KBM-7 (cell line): ENCODE measurements at places on chromosomes 2 and 18.

- peak; percentile 95 for DNase-seq
These were observed 86.8 kb downstream of the RBMS1 start for GRCh38 chr2:160406591-160407392.

DNA sequence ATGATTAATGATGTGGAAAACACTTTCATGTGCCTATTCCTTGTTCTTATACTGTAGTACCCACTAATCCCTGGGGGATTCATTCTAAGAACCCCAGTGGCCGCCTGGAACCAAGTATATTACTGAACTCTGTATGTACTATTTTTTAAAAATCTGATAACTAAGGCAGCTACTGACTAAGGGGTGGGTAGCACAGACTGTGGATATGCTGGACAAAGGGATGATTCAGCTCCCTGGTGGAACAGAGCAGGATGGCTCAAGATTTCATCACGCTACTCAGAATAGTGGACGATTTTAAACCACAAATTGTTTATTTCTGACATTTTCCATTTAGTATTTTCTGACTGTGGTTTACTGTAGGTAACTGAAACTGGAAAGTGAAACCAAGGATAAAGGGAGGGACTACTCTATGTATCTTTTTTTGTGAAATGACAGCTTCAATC, 41.8 kb upstream of the CDC42EP3 start:
- DNase-seq, result peak; percentile 13

DNA sequence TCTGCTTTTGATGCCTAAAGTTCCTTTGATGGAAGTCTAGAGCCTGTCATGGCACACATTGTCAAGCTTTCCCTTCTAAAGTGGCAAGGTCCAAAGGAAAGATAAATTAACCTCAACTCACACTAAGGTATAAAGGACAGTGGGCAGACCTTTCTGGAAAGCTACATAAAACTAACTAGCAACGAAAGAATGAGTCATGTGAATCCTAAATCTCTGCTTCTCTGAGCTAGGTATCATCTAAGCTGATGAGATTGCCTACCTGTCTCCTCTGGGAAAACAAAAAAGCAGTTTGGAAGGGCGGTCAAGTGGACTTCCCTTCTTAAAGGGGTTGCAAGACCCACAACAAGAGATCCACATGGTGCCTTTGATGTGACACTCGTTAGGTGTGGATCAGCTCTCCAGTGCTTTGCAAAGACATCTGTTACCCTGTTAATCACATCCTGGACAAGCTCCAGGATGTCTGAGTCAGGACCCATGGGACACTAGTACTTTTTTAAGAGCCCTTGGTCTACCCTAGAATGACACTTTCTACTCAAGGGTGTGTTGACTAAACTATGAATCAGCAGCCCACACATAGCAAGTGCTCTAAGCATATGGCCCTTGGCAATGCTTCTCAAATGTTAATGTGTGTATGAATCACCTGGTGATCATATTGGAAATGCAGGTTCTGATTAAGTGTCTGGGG, 173.5 kb downstream of the ALK start:
- no peak for DNase-seq

GRCh38 chr18:24862201-24862816, 401.9 kb downstream of the HRH4 start:
- no peak for DNase-seq

DNA sequence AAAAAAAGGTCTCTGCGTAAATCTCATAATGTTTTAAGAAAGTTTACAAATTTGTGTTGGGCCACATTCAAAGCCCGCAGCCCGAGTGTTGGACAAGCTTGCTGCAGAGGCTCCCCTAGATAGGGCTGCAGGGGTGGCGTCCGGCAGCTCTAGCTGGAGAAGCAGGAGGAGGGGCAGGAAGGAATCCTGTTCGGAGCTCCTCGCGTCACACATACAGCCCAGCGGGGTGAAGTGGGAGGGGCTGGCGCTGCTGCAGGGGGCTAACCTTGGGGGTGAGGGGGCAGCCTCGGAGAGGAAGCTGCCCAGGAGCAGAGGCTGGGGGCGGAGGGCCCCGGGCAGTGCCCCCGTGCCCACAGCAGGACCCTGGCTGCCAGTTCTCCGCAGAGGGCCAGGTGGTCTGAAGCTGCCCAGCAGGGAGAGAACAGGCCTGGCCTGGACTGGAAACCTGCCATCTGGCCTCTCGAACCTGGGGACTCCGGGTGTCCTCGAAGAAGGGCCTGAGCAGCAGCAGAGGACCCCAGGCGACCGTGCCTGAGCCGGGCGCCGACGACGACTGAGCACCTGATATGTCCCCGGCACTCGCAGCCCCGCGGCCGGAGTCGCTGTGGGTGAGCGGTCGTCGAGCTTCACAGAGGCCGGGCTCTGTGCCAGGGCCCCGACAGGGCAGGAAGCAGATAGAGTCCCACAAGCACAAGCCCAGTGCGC, 2.6 kb upstream of the GPR35 start:
- peak; percentile 45 for DNase-seq

GRCh38 chr18:56112013-56112749, 524.2 kb upstream of the TCF4 start:
- no peak for DNase-seq

DNA sequence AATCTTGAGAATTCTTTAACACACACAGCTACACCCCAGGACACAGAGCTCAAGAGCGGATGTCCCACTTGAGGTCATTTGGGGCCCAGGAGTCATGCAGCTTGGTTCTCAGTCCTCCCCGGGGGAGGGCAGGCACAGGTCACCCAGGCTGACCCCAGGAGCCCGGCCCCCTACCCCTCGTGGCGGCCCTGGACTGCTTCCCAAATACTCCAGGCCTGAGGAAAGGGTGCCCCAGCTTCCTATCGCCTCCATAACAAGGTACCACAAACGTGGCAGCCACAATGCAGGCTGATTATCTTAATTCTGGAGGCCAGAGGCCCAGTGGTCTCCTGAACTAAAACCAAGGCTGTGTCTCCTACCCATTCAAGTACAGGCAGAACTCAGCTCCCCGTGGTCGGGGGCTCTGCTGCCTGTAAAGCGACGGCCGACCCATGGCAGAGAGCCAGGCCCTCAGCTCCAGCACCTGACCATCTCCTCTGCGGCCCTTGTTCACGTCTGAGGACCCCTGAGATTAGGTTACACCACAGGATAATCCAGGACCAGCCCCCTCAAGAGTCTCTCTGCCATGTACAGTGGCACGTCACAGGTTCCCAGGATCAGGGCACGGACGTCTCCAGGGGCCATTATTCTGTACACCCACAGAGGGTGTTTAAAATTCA, 10.5 kb downstream of the SLC66A2 start:
- no peak for DNase-seq

- no peak for DNase-seq
These were observed 172.4 kb upstream of the SPOPL start for GRCh38 chr2:138329162-138329561.

DNA sequence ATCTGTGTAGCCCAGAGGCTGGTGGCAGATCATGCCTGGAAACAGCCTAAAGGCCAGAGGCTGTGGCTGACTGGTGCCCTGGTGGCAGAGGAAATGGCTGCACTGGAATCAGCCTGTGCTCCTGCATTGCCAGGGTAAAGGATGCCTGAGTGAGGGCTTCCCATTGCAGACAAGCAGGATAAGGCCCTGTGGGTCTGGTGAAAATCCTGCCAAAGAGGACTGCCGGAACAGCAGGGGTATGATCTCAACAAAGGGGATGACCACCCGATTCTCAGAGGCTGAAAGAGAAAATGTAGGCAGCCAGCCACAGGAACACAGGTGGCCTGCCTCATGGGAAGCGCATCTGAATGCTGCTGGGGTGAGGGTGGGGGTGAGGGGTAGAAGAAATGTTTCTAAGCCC, 48.2 kb downstream of the FBXO48 start:
- DNase-seq, result no peak

DNA sequence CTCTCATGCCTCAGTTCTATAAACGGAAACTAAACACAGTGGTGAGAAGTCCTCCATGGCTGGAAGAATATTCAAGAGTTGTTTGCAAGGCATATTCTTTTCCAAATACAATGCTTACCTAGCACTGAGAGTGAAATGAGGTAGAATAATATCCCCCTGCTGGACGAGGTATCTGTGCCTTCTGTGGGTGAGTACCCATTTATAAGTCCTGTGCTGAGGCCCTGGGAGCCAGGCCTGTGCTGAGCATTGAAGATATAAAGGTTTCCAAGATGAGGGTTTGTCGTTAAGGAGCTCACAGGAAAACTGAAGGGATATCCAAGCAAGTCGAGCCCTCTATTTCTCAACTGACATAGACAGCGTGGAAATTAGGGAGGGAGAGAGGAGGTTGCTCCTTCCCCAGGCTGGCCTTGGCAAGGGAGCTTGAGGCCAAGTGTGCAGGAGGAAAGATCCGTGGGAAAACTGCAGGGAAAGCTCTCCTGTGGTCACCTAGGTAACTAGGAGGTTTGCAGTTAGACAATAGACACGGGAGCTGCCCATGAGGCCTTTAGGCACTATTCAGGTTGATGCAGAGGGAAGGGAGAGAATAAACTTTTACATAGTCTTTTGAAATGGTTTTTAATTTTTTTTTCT, 17.6 kb downstream of the PTPRM start:
- no peak for DNase-seq

GRCh38 chr18:8952769-8953760, 149.4 kb upstream of the NDUFV2 start:
- no peak for DNase-seq

- DNase-seq, result no peak
These were observed 3.6 kb downstream of the CHN1 start for GRCh38 chr2:175001566-175001965.

DNA sequence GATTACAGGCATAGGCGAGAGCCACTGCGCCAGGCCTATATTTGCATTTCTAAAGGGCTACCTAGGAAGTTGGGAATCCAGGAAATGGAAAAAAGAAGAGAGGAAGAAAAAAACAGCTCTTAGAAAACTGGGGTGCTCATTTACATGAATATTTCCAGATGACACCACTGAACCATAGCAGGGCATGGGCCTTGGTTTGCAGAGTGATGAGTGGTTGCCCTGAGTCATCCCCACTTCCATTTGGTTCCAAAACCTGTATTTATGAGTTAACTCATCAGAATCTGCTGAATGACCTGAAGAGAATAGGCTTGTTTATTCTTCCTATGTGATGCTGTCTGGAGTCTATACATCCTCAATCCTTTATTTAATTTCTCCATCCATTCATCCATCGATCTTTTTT, 36.2 kb downstream of the EHD3 start:
- DNase-seq, result no peak

DNA sequence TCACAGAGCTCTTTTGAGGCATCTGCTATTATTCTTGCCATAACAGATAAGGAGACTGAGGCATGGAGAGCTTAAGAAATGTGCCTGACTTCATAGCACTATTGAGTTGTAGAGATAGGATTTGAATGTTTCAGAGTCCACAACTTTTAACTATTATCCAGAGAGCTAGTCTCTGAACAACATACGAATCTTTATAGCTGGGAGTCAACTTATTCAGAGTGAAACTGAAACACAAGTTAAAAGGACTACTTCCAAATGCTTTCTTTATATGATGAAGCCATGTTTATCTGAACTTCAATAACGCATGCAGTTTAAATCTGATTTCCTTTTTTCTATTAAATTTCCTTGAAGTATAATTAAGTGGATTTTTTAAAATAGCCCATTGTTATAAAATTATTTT, 268.8 kb downstream of the IKZF2 start:
- DNase-seq, result no peak

GRCh38 chr2:26976237-26976636, 5.8 kb downstream of the MAPRE3 start:
- DNase-seq, result no peak

DNA sequence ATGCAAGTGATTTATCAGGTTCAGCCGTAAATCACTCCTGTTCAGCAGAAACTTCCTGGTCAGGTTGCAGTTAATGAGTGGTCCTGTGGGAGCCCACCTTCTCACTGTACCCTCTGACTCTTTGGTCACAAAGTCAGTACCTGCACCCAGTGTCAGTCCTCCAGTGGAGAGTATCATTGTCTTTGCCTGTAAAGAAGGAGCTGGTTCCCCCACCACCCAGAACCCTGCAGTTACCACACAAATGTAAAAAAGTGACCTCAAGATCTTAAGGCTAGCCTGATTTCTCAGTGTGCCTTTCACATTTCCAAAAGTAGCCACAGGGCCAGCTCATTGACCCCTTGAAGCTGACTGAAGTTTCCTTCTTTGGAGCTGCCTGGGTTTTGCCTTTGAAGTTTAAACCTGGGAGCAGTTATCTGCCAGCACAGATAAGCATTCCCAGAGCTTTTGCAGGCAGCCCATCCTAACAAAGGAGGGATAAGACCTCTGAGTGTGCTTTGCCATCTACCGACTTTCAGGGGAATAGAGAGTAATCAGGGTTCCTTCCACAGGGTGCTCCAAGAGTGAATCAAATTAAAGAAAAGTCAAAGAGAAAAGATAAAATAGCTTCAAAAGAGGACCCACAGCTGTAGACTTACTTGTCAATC, 725.2 kb downstream of the CPS1 start:
- DNase-seq, result no peak

- DNase-seq, result no peak
These were observed 16.5 kb downstream of the TWIST2 start for GRCh38 chr2:238864207-238865014.

DNA sequence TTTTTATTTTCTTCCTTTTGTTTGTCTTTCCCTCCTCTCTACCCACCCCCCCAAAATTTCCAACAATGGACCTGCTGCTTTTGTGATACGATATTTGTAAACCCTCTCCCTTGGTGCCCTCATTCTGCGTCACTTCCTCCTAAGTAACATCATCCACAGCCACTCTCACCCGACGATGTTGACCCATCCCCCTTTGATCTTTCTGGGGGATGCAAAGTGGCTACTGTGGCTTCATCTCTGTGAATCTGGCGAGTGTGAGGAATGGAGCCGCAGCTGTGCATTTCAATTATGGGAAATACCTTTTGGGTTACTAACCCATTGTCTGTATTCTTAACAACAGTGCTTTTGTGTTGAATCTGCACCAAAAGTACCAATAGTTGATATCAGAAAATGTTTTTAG, 19.4 kb downstream of the ANTXR1 start:
- DNase-seq, result no peak

- no peak for DNase-seq
These were observed 80.8 kb downstream of the EHD3 start for GRCh38 chr2:31314761-31315160.

DNA sequence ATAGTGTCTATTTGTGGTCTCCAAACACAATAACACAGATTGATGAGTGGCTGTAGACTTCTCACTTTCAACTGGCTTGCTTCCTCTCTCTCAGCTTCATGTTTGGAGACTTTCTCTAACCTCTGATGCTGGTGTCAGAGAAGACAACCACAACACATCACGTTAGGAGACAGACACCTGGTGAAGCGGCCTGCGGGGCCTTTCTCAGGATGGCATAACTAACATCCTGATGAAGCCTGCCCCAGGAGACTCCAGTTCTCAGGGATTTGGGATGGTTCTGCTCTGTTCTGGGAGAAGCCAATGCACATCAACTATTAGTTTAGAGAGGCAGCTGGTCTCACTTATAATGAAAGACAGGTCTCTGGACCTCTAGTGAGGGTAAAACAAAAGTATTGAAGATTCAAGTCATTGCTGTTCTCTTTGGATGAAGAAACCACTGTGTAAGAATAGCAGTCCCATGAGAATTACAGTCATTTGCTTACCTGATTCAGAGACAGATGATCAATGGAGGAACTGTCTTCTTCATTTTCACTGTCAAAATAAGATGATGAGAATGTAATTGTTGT, 2.0 kb downstream of the IL1A start:
- no peak for DNase-seq
